Stimulated activated CD4-positive, alpha-beta T cell treated with anti-CD3 and anti-CD28 coated beads, Interleukin-4, amount 100 ng/mL, for 1 hour (primary cell): ENCODE measurements at places on chromosomes 16 and 17.

GRCh38 chr17:78341559-78342448 is 18.1 kb downstream of the SOCS3 start:
- DNase-seq = no peak

DNA sequence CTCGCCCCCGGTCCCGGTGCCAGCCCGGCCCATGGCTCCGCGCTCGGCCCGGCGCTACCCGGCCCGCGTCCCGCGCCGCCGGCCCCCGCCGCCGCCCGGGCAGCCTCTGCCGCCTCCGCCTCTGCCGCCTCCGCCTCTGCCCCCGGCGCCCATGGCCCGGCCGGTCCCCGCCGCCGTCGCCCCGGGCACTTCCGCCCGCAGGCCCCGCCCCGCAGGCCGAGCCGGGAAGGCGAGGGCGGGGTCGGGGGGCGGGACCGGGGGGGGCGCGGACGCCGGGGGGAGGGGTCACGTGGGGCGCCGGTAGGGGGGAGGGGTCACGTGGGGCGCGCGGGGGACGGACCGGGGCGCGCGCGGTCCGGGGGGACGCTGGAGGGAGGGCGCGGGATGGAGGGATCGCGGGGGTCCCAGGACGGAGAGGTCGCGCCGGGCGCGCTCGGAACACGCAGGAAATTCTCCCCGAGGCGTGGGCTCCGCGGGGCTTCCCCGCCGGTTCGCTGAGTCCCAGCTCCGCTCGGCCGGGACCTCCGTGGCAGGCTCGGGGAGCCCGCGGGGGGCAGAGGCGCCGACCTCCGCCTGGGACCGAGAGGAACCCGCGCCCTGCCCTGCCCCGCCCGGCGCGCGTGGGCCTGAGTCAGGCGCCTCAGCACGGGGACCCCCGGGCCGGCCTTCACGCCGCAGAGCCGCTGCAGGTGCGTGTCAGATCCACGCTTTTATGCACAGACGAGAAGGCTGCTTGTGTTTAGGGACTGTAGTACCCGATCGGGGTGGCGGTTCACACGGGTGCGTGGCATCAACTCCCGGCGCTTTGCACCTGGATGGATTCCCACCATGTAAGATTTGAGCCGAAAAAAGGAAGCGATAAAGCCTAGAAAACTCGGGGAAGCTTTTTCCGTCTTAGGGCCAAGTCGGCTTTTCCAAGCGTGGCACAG is at the start of gene PGAP6:
Gene PGAP6, minus strand, starts transcription at position 190 of the 929 bp plus-strand sequence. Its CDS starts 157 bp downstream, at position 33.
- peak; percentile 72 for DNase-seq

DNA sequence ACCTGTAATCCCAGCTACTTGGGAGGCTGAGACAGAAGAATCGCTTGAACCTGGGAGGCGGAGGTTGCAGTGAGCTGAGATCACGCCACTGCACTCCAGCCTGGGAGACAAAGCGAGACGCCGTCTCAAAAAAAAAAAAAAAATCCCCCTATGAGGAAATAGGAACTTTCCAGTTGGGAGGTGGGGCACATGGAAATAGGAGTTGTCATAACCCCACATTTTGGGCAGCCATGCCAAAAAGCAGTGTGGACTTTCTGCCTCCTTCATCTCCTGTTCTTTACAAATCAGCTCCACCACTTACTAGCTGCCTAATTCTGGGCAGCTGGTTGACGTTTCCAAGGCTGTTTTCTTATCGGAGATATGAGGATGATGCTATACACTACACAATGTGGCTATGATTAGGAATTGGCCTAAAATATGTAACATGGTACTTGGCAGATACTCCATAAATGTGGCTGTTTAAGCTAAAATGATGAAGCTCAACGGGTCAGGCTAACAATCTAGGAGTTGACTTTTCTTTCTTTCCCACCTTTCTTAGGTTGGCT is 21.5 kb upstream of the CCL5 start:
- no peak for DNase-seq

DNA sequence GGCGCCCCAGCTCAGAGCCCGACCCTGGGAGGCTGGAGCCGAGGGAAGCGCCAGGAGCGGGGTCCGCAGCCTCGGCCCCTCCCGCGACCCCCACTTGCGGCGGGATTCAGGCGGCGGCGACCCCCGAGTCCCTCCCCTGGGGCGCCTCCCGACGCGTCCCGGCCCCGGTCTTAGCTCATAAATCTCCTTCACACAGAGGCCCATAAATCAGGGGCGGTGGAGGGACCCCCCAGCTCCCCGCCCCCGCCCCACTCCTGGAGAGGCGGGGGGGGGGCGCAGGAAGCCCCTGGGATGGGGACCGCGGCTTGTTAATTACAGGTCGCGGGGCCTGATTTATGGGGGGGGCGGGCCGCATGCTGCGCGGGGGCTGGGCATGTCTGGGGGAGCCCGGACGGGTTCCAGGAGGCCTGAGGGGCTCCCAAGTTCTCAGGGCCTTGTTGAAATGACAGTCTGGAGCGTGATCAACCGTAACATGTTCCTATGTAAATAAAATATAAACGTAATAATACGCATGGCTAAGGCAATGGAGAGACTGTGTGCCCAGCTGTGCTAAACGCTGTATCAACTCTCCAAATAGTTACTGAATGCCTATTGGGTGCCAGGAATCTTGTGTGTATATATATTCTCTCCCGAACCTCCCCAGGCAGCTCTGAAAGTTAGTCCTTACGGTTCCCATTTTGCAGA is 10.0 kb upstream of the BHLHA9 start:
- DNase-seq = no peak

DNA sequence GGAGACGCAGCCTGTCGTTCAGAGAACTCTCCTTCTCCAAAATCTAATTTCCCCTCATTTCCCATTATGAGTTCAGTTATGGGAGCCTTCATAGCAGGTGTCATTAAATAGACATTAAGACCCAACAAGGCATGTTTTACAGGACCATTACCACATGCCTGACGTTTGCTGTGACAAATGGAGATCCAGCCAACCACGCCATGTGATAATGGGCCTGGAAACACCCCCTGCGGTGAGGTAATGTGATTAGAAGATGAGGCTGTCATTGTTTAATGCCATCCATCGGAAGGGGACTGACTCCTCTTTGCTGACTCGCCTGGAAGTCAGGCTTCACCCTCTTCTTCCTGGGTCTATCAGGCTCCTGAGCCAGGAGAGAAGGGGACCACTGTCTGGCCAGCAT is 76.9 kb downstream of the WSCD1 start:
- no peak for DNase-seq

GRCh38 chr16:22618842-22619241 is 108.2 kb downstream of the NPIPB5 start:
- DNase-seq = no peak

GRCh38 chr17:27531469-27531961 is 75.3 kb downstream of the KSR1 start:
- no peak for DNase-seq

- DNase-seq = no peak
Measured at GRCh38 chr16:49622084-49622390, 233.9 kb downstream of the ZNF423 start.

- no peak for DNase-seq
Measured at GRCh38 chr17:79075861-79076406, 1.3 kb downstream of the ENGASE start.

DNA sequence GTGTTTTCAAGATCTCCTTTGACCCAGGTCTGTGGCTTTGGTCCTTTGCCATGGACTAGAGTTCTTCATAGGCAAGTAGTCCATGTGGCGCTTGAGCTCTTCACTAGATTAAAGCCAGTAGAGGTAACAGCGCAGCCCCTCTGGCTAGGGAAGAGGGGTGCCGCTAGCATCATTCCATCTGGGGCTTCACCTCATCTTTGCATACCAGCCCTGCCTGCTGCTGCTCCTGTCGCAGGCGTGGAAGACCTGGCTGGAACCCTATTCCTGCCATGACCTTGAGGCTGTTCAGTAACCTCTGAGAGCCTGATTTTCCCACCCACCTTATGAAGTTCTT is 198.4 kb downstream of the MSI2 start:
- no peak for DNase-seq

GRCh38 chr16:3032624-3033023 is 4.1 kb downstream of the BICDL2 start:
- no peak for DNase-seq

GRCh38 chr17:78873519-78874340 is 29.3 kb downstream of the CEP295NL start:
- no peak for DNase-seq

DNA sequence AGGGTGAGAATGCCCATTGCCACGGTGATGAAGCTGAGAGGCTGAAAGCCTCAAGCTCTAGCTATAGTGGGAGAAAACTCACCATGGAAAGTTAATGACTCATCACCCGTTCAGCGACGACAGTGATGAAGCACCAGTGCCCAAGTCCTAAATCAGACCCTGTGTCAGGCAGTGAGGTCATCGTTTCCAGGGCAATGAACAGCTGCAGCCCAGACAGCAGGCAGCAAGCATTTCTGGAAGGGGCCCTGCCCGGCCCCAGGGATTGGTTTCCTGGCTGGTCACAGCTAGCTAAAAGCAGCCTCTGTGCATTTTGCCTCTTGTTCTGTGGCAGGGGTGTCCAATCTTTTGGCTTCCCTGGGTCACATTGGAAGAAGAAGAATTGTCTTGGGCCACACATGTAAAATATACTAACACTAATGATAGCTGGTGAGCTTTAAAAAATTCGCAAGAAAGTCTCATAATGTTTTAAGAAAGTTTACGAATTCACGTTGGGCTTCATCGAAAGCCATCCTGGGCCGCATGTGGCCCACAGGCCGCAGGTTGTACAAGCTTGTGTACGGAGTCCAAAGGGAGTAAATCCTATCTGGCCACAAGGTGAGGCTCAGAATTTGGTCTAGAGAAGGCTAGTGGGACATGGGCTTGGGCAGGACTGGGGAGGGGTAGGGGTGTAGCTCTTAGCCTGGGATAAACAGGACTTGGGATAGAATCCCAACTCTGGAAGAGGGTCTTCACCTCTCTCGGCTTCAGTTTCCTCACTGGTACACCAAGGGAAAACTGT is 40.6 kb downstream of the MIS12 start:
- peak; percentile 43 for DNase-seq

DNA sequence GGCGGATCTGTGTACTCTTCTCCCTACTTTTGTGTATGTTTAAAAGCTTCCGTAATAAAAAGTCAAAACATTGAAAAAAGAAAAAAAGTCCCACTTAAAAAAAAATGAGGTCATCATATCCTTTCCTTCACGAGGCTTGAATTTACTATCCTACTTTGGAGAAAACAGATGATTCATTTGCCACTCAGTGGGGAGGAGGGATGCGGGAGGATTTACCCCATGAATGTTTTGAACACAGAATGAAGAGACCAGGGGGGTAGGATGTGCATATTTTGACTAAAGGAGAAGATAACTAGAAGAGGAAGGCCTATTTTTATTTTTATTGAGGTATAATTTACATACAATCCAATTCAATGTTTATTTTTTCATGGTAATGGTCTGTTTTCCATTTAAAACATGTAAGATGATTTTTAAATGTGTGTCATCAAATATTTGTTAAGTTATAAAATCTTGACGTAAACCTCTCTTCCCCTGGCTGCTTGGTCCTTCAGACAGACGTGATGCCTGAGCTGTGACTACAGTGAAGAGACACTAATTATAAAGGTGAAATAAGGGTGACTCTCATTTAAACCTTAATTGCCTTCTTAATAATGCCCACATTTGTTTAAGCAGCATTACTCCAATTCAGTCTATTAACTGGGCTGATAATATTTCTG is 135.4 kb upstream of the AXIN2 start:
- no peak for DNase-seq

DNA sequence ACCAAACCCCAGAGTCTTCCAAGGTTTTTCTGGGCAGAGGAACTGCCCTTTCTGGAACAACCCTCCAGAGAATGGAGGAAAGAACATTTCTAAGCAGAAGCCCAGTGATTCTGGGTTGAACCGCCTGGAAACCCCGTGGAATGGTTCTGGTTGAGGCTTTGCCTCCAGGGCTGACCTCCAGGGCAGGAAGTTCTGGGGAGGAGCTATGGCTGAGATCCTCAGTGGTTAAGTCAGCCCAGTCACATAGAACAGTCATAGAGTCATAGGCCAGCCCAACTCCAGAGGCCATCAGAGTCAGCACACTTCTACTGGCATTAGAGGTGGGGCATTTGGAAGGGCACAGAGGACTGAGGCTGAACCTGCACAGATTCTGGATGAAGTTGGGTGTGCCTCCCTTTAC is 65.9 kb downstream of the SPACA3 start:
- no peak for DNase-seq

DNA sequence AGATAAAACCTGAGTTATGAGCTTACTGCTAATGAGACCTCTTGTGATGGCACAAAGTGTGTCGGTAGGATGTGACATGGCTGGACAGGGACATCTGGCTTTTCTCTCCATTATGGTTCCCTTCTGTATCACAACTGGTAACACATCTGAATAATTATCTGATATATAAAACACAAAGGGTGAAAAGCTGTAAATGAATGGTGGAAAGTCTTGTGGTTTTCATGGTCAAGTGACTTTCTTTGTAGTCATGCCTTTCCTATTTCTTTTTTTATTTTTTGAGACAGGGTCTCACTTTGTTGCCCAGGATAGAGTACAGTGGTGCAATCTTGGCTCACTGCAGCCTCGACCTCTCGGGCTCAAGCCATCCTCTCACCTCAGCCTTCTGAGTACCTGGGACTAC is 35.3 kb upstream of the ZFHX3 start:
- DNase-seq = no peak

DNA sequence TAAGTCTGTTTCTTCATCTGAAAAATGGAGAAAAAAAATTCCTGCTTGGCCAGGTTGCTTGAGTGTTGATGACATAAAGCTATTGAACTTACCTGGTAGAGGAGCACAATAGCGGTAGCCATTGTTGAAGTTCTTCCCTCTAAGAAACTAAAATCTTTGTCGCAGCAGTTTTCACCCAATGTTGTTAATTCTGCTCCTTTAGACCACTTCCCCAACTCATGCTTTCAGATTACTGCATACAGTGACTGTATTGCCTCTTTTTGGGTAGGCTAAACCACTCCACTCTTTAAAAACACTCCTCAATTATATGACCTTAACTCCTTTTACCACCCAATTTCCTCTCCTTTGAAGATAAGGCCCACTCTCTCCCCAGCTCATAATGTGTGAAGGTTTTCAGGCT is 35.7 kb upstream of the CCL2 start:
- no peak for DNase-seq

DNA sequence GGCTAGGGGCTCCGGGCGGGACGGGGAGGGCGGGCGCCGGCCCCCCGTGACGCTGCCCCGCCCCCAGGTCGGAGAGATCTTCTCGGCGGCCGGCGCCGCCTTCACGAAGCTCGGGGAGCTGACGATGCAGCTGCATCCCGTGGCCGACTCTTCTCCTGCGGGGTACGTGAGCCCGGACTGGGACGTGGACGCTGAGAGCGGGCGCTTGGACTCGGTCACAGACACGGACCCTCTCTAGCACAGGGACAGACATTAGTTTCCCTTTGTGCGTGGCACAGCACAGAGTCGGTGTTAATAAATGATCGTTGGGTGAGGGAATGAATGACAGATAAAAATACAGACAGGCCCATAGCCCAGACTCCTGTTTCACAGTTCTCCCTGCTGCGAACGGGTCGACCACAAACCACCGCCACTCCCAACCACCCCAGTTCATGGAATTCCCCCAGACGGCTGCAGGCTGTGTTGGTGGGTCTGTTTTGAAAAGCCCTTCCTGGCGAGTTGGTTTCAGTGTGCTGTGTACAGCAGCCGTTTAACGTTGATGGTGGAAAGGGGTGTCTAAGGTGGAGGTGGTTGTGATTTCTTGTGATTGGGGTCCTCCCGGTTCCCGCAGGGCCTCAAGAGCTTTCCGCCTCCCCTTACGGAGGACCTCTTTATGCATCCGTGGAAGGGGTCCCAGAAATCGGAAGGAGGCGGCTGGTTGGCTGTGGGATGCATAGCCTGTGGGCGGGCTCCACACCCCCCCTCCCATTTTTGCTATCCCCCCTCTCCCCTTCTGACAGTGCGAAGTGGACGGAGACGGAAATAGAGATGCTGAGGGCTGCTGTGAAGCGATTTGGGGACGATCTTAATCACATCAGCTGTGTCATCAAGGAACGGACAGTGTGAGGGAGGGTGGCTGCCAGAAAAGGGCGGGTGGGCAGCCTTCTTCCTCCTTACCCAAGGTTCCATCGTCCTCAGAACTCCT is 2.9 kb downstream of the RNASEK start:
- DNase-seq = peak; percentile 70
